Non-pigmented ciliary epithelial cell (primary cell): ENCODE measurements at places on chromosomes 13 and 19.

GRCh38 chr13:22040810-22041364 is 370.0 kb downstream of the FGF9 start:
- DNase-seq, result no peak

- DNase-seq, result no peak
Measured at GRCh38 chr13:33797622-33798021, 20.3 kb upstream of the RFC3 start.

DNA sequence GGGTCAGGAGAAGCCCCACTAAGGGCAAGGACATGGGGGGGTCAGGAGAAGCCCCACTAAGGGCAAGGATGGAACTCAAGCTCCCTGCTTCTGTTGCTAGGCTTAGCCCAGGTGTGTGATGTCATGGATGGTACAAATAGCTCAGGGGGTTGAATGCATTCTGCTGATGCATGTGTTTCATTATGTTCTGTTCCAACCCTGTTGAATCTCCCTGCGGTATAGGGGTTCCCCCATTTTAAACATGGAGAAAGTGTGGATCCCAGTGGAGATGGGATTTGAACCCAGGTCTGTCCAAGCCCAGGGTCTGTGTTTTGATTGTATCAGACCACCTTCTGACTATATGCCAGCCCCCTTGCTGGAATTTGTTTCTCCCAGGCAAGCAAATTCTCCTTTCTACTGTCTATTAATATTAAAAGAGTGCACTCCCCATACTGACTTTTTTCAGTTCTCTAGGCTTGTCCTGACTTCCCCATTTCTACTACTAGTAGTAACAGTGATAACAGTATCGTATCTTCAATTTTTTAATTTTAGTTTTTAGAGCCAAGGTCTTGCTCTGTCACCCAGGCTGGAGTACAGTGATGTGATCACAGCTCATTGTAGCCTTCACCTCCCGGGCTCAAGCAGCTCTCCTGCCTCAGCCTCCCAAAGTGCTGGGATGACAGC is 6.7 kb downstream of the ZNF865 start:
- no peak for DNase-seq

DNA sequence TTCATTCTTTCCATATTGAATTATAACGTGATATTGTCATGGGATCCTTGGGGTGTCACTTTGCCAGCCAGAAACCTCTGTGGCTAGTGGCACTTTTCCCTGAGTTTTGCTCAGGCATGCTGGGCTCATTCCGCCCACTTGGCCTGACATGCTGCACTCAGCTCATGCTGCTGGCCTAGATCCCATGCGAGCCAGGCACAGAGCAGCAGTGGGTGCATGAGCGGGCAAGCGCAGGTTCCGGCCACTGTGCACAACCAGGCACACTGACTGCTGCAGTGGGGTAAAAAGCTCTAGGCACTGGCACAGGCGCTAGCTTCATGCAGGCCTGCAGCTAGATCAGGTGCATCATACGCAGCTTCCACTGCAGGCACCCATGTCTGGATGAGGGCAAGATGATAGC is 221.2 kb downstream of the MAB21L1 start:
- DNase-seq, result no peak

DNA sequence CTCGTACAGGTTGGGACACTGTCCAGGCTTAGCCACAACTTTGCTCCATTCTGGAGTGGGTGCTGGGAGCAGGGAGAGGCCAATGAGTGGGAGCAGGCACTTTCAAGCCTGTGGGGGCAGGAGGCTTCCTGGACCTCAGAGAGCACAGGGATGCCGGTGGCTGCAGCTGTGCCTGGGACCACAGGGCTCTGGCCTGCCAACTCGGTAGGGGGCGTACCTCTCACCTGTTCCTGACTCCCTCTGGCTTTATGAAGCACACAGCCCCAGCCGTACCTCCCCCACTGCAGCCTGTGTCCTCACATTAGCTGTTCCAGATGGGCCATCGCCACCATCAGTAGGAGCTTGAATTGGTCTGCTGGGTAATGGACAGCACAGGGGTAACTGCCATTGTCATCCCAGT is 278.7 kb upstream of the KLHL1 start:
- DNase-seq, result no peak

GRCh38 chr19:39916236-39916635 is 18.2 kb downstream of the FCGBP start:
- no peak for DNase-seq

- no peak for DNase-seq
Measured at GRCh38 chr19:15595069-15595468, 19.9 kb upstream of the CYP4F8 start.

DNA sequence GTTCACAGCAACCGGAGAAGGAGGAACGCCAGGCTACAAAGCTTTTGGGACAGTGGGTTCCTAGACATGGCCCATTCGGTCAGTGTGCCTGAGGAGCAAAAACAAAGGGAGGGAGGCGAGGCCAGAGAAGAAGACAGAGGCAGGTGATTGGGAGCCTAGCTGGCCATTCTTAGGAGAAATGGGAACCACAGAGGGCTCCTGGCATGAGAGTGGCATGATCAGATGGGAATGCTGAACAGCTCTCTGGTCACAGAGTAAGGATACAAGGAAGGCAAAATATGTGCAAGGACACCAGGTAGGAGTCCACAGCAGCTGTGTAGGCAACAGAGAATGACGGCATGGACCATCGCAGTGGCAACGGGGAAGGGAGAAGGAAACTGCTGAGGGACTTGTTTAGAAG is 82.4 kb downstream of the EFNB2 start:
- no peak for DNase-seq

GRCh38 chr13:100502446-100502845 is 86.1 kb downstream of the GGACT start:
- no peak for DNase-seq

DNA sequence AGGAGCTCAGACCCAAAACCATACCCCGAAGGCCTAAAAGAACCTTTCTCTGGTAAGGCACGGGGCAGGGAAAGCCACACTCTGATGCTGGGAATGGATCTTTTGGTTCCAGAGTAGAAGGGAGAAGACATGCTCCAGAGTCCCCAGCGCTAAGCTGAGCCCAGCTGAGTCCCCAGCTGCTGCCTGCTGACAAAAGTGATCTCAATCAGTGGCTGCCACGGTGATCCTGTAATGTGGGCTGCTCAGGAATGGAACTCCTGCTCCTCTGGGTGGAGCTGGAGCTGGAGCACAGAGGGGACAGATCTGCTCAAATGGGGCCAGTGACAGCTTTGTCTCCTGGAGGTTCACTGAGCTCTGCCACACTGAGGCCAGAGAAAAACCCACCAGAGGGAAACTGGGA is 70.5 kb downstream of the MLLT1 start:
- DNase-seq, result no peak

- DNase-seq, result no peak
Measured at GRCh38 chr13:53783471-53783870, 754.9 kb downstream of the OLFM4 start.

GRCh38 chr13:26280295-26280694 is 26.4 kb downstream of the CDK8 start:
- peak; percentile 50 for DNase-seq

DNA sequence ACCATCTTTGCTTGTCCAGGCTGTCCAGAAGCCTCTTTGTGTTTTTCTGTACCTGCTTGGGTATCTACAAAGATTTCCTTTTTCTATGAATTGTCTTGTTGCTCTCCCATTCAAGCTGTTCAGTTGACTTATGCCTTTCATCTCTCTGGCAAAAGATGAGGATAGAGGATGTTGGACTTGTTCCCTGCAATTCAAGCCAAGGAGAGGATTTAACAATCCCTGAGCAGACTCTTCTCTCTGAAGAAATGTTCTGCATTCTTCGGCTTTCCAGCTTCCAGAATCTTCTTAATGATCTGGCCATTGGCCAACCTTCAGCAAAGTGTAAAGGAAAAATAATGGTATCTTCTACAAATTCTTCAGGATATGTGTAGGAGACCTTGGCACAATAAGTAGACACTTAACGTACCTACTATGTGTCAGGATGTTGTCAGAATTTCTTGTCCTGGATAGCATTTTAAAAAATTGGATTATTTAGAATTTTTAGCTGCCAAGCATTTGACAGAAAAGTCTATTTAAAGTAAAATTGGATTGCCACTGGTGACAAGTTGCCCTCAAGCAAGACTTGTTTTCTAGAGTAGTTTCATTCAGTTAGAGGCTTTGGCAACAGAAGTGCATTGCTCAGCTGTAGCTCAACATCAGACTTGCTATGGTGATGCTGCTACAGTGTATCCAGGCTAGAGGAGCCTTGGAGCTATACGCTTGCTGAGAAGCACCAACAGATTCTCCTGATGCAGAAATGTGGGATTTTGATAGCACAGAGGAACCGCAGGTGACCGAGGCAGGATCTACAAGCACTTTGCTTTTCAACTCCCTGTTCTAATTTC is 455.7 kb downstream of the SUCLA2 start:
- DNase-seq, result no peak

GRCh38 chr13:50203256-50203941 is 188.2 kb downstream of the KCNRG start:
- no peak for DNase-seq

GRCh38 chr13:102686024-102686423 is 8.8 kb downstream of the METTL21C start:
- no peak for DNase-seq

DNA sequence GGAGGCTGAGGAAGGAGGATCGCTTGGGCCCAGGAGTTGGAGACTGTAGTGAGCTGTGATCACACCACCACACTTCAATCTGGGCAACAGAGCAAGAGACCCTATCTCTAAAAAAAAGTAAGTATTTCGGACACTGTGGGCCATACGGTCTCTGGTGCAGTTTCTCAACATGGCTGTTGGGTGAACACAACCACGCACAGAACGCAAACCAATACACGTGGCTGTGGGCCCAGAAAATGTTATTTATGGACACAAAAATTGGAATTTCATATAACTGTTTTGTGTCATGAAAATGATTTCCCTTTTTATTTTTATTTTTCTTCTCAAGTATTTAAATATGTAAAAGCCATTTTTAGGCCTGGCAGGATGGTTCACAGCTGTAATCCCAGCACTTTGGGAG is 19.5 kb downstream of the LDLR start:
- no peak for DNase-seq

- peak; percentile 89 for DNase-seq
Measured at GRCh38 chr13:104015646-104016396, 949.6 kb upstream of the SLC10A2 start.

DNA sequence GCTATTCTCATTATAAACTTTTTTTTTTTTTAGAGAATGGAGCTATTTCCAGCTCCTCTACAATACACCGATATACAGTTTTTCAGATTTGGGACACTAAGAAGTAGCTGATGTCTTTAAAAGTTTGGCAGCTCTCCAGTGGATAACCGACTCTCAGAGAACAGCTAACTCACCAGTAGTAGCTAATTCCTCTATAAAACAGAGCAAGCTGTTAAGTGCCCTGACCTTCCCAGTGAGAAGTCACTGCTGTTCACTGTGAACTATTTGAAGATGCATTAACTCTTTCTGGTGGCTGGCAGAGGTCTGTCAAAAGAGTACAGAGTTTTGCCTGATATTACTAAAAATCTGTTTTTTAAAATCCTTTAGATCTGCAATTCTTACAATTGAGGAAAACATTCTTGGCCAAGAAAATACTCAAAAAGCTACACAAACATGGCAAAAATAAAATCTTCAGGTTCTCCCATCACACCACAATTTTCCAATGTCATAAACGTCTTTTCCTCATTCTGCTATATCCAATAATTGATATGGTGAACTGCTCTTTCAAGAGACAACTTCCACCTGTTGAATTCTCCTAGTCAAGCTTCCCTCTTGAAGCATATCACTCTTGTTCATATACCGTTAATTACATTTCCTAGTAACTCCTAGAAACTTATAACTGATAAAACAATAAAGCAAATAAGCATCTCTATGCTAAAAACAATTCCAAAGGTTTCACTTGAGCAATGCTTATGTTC is 44.2 kb downstream of the TBC1D4 start:
- DNase-seq, result no peak

DNA sequence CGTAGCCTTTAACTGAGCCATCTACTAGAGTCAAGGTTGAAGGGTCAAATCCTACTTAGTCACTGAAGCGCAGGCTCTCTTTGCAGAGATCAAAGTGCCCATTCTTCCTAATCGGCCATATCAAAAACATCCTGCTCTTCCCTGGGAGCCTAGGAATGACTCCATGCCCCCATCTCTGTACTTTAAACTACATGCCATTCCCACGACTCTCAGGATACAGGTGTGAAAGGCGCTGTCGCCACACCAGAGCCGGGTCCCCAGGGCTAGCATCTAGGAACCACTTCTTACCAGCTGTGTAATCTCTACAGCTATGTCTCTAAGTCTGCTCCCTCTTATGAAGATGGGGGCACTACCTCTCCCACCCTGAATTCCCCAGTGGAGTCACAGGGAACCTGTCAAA is 22.3 kb downstream of the IRS2 start:
- no peak for DNase-seq

GRCh38 chr19:38719761-38720558 is 24.3 kb downstream of the CAPN12 start:
- DNase-seq, result no peak

GRCh38 chr19:19052921-19053320 is 10.9 kb upstream of the SLC25A42 start:
- no peak for DNase-seq

DNA sequence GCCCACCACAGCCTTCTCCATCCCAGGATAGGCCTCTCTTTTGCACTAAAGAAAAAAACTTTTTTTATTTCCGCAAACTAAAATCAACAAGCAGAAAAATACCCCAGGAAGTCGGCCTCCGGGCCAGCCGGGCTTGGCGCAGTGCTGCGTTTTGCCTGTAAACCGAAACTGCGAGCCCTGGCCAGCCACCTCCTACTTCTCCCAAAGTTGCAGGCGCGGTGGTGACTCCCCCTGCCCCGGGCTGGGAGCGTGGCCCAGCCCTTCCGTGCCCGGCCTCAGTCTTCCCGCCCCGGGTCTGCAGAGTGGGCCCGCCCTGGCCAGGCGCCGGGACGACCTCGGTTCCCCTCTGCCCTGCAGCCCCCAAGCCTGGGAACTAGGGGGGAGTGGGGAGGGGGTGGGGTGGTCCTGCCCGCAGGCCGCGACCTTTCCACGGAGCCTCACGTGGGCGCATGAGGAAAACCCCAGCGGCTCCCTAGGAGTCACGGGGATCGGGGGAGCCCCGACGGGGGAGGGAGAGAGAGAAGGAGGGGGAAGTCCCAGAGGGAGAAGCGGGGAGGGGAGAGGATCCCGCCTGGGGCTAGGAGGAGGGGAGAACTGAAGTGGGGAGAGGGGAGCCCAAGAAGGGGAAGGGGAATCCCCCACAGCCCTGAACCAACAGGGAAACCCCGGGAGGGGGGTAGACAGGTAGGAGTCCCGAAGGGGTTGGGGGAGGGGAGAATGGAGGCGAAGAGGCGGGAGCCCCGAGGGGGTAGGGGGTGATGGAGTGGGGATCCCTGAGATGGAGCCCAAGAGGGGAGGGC is 3.0 kb downstream of the GADD45B start:
- DNase-seq, result no peak

DNA sequence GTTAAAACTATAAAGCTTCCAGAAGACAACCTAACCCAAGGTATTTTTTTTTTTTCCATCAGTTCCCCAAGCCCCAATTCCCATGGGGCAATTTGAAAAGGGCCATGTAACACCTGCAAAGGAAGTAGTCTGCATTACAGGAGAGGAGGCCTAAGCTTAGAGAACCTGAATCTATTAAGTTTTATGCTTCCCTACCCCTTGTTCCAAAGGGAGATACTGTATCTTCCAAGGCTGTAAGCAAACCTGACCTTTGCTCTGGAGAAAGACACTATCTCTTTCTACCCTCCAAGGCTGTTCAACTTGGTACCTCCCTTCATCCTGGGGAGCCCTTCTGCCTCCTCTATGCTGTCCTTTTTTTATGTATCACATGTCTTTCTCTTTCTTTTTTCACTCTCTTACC is 15.0 kb downstream of the KATNAL1 start:
- no peak for DNase-seq
